ENCODE measurements at places on chromosomes 3 and 15.

DNA sequence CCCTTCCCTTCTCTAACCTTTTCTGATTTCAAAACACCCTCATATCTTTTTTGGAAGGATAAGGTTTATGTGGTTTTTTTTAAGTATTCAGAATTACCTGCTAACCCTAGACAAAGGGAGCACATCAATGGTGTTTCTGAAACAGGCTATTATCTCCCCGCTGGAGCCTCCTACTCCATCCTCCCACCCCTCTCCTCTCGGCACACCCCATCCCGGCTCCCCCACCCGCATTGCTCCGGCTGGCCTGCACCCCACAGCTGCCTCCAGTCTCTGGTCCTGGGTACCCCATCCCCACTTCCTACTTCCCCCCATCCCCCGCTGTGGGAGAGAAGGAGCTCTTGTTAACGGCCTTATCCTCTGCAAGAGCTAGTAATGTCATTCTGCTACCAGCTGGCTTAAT is 59.2 kb downstream of the PDIA5 start:
- no peak for DNase-seq
- H3K4me1 ChIP-seq = peaks cover 14% of the 10 kb centered on the region
- peaks cover 4% of the 10 kb centered on the region for H3K36me3 ChIP-seq
- H3K4me3 ChIP-seq = no peak overlapping the region
- no peaks in the 10 kb centered on the region for H3K27me3 ChIP-seq

DNA sequence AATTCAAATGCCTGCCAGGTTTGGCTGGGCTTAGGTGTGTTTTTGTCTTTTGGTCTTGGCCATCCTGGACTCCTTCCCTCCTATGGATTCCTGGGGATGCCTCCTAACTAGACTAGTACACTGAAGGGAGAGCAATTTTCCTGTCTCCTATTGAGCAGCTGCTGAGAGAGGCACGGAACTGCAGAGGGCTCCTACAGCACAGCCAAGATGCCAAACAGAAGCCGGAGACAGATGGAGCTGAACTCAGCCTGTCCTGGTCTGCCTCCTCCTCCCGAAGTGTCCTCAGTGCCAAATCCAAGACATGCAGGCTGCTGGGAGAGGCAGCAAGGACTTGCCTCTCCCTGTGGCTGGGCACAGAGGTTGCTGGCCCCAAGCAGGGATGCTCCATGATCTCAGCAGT is 256.6 kb upstream of the PROK2 start:
- peaks cover 11% of the 10 kb centered on the region for H3K4me1 ChIP-seq
- H3K27ac ChIP-seq = no peak overlapping the region
- H3K27me3 ChIP-seq = no peaks in the 10 kb centered on the region
- no peak for DNase-seq
- H3K4me3 ChIP-seq = no peak overlapping the region

DNA sequence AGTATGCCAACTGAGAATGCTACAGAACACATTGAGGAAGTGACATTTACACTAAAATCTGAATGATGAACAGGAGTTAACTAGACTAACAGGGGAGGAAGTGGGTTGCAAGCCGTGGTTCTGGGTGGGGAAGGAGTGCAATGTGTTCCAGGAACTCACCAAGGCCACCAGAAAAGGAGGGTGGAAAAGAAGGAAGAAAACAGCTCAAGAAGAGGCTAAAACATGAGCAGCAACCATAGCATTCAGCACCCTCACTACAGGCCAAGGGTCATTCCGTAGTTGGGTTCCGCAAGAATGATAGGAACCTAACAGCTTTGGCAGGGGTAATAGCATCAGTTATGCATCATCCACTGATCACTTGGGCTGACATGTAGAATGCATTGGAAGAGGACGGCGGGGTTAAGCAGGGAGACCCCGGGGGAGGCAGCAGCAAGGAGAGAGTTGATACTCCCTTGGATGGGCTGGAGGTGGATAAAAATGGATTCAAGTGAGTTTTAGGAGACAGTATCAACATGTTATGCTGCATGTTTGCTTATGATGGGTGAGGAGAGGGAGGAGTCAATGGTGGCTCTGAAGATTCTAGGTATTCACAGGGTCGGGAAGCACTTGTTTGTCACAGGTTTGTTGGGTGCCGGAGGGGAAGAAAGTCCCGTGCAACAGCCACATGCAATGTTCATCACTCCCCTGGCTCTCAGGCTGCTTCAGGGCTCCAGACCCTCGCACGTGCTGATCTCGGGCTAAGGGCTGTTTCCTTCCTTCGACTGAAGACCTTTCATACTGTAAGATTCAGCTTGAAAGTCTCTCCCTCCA is 53.2 kb downstream of the LIPC start:
- H3K27ac ChIP-seq = no peak overlapping the region
- H3K4me3 ChIP-seq = no peak overlapping the region
- H3K36me3 ChIP-seq = no peaks in the 10 kb centered on the region
- H3K4me1 ChIP-seq = no peaks in the 10 kb centered on the region
- H3K27me3 ChIP-seq = no peaks in the 10 kb centered on the region
- DNase-seq = no peak

DNA sequence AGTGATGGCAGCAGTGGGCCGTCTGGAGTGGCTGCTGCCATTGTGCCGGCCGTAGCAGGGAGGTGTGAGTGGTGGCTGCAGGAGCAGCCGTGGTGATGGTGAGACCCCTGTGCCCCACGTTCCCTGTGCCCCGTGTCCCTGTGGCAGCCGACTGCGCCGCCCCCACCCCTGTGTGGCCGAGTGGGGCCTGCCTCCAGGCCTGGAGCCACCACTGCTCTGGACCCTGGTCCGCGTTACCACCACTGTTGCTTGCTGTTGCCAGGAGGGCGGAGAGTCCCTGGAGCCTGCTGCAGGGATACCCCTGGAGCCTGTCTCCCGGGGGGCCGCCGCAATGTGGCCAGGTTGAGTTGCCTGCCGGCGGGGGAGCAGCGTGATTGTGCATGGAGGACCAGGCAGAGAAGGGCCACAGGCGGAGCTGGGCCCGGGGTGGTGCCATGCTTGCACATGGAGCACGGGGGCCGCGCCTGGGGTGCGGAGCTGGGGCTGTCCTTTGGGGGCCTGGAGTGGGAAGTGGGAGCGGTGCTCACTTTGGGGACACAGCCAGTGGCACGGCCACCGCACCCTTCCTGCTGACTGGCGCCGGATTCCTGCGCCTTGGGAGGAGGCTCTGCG is 50.1 kb downstream of the SLC6A20 start:
- peaks cover 17% of the 10 kb centered on the region for H3K36me3 ChIP-seq
- no peak overlapping the region for H3K4me3 ChIP-seq
- no peaks in the 10 kb centered on the region for H3K4me1 ChIP-seq
- no peaks in the 10 kb centered on the region for H3K27me3 ChIP-seq

- peaks cover 37% of the 10 kb centered on the region for H3K4me1 ChIP-seq
- H3K27me3 ChIP-seq = no peaks in the 10 kb centered on the region
- DNase-seq = no peak
- no peak overlapping the region for H3K27ac ChIP-seq
- no peaks in the 10 kb centered on the region for H3K36me3 ChIP-seq
Observed at GRCh38 chr15:57037548-57037947, 119.1 kb downstream of the TCF12 start.

DNA sequence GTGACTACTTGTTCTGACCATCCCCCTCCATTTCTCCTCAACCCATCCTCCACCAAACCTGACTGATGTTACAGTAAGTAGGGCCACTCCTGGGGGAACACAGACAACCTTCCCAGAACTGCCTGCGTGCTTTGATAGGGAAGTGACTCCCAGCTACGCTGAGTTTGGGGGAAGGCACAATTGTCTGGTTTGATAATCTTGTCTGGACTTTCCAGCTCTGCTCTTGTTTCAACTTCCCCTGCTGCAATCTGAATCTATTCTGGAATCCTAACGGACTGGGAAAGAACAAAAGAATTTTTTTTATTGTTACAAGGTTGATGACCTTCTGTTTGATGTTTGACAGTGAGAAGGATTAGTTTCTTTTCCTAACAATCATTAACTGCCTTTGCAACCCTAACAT is 895.6 kb downstream of the ROBO1 start:
- H3K4me1 ChIP-seq = no peaks in the 10 kb centered on the region
- H3K27ac ChIP-seq = no peak overlapping the region
- no peak for DNase-seq
- H3K4me3 ChIP-seq = no peak overlapping the region
- H3K36me3 ChIP-seq = no peaks in the 10 kb centered on the region

GRCh38 chr15:77032052-77032646 is 37.2 kb downstream of the PSTPIP1 start:
- H3K36me3 ChIP-seq = peaks cover 15% of the 10 kb centered on the region
- H3K4me3 ChIP-seq = no peak overlapping the region
- H3K27ac ChIP-seq = no peak overlapping the region

DNA sequence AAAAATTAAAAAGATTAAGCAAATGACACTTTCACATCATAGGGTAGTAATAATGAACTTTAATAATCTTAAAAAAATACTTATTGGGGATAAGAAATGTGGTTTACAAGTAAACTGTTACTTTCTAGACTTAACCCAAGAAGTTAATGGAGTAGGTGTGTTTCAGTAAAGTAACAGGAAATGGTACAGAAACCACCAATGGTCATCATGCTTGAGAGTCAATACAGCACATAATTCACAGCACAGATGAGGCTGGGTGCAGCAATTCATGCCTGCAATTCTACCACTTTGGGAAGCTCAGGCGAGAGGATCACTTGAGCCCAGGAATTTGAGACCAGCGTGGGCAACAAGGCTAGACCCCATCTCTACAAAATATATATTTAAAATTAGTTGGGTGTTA is 11.5 kb upstream of the USP50 start:
- H3K27me3 ChIP-seq = no peaks in the 10 kb centered on the region
- H3K27ac ChIP-seq = no peak overlapping the region
- DNase-seq = no peak
- H3K4me3 ChIP-seq = no peak overlapping the region
- peaks cover 10% of the 10 kb centered on the region for H3K36me3 ChIP-seq

- no peak overlapping the region for H3K4me3 ChIP-seq
- H3K27ac ChIP-seq = no peak overlapping the region
- H3K36me3 ChIP-seq = no peaks in the 10 kb centered on the region
- H3K4me1 ChIP-seq = no peaks in the 10 kb centered on the region
- no peaks in the 10 kb centered on the region for H3K27me3 ChIP-seq
Observed at GRCh38 chr3:77421916-77422315, 382.0 kb downstream of the ROBO2 start.

DNA sequence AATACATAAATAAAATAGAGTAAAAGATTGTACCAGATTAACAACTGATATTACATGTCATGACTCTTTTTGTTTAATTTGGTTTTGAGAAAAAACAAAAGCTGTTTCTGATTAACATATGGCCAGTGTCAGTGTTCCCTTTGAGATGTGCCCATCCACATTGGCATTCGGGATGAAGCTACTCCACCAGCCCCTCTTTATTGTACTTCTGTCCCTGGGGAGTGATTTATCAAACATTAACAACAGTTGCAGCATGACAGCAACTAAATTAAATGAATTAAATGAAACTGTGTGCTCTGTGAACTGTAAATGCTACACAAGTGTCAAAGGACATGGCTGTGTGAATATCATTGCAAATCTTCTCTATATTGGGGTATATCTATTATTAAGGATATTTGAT is 25.9 kb upstream of the MTMR10 start:
- H3K4me3 ChIP-seq = no peak overlapping the region
- no peak for DNase-seq
- H3K36me3 ChIP-seq = no peaks in the 10 kb centered on the region
- no peak overlapping the region for H3K27ac ChIP-seq
- H3K27me3 ChIP-seq = no peaks in the 10 kb centered on the region
- H3K4me1 ChIP-seq = no peaks in the 10 kb centered on the region

GRCh38 chr3:125163739-125164601 is 48.6 kb downstream of the SLC12A8 start:
- H3K27ac ChIP-seq = no peak overlapping the region
- H3K27me3 ChIP-seq = no peaks in the 10 kb centered on the region
- no peaks in the 10 kb centered on the region for H3K4me1 ChIP-seq
- DNase-seq = no peak

- H3K36me3 ChIP-seq = no peaks in the 10 kb centered on the region
- no peaks in the 10 kb centered on the region for H3K27me3 ChIP-seq
- no peak for DNase-seq
- no peak overlapping the region for H3K27ac ChIP-seq
- H3K4me3 ChIP-seq = no peak overlapping the region
- H3K4me1 ChIP-seq = no peaks in the 10 kb centered on the region
Observed at GRCh38 chr3:171953301-171954022, 85.9 kb upstream of the FNDC3B start.

DNA sequence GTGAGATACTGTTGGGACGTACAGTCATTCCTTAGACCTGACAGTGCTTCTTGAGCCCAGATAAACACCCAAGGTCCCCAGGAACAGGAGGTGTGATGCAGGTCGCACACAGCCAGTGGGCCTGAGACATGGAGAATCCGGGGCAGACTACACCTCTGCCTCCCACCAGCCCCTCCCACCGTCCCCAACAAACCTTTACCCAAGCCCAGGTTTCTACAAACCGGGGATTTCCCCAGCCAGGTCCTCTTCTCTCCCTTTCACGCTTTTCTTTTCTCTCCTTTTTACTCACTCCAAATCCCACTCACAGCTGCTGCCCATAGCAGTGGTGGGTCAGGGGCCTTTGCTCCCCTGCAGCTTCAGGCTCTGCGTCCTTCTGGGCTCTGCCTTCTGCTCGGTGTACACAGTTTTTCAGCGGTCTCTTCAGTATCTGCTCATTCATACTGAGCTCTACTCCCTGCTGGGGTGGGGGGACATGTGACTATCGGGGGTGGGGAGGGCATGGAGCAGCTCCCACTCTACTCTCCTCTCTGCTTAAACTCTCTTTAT is 4.8 kb upstream of the PCSK6 start:
- no peaks in the 10 kb centered on the region for H3K36me3 ChIP-seq
- no peak for DNase-seq
- H3K27me3 ChIP-seq = no peaks in the 10 kb centered on the region
- H3K4me3 ChIP-seq = no peak overlapping the region
- no peak overlapping the region for H3K27ac ChIP-seq
- H3K4me1 ChIP-seq = no peaks in the 10 kb centered on the region

- no peaks in the 10 kb centered on the region for H3K4me1 ChIP-seq
- no peaks in the 10 kb centered on the region for H3K36me3 ChIP-seq
- H3K27ac ChIP-seq = no peak overlapping the region
- H3K4me3 ChIP-seq = no peak overlapping the region
- no peak for DNase-seq
Observed at GRCh38 chr3:101189796-101190195, 130.6 kb downstream of the IMPG2 start.

DNA sequence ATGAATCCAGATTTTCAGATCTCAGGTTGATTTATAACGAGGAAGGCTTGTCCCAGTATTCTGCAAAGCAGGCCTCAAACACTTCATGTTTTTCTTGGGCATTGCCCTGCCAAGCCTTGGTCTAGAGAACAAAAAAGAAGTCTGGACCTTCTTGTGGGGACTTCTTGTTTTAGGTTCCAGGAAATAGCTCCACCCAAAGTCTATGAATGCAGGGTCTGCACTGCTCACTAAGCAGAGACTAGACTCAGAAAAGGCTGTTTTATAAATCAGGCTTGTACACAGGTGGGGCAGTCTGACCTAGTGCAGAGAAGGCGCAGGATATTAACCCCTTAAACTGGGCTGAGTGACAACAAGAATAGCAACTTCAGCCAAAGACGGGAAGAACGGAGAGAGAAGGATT is 44.3 kb downstream of the GLB1 start:
- H3K4me1 ChIP-seq = peaks cover 7% of the 10 kb centered on the region
- peaks cover 5% of the 10 kb centered on the region for H3K36me3 ChIP-seq
- no peaks in the 10 kb centered on the region for H3K27me3 ChIP-seq
- no peak overlapping the region for H3K4me3 ChIP-seq
